Epithelial cell of umbilical artery (primary cell): ENCODE measurements at places on chromosomes 3 and 15. TPM values are rescaled to one million over a fixed set of nuclear protein-coding genes. Genes with fewer than 3 reads are reported as not detected.

Gene GHSR
- total RNA-seq, result not detected in 2 replicates

Gene CBLB
- total RNA-seq, result 9.7 and 19.8 TPM in 2 replicates

Gene SLC12A1
- total RNA-seq, result not detected in 2 replicates

Gene MGA
- 23.7 and 66.3 TPM in 2 replicates for total RNA-seq

Gene CYP11A1
- total RNA-seq, result not detected in 2 replicates

Gene TBC1D23
- 43.5 and 76.6 TPM in 2 replicates for total RNA-seq

Gene LRRIQ4
- total RNA-seq, result not detected in 2 replicates

Gene EBLN2
- total RNA-seq, result 2.9 and 10.0 TPM in 2 replicates

Gene GOLGA8H
- 0.97 and 2.3 TPM in 2 replicates for total RNA-seq

Gene LSG1
- 60.4 and 73.4 TPM in 2 replicates for total RNA-seq

Gene CPNE9
- not detected in 2 replicates for total RNA-seq

Gene ERC2
- total RNA-seq, result 1.9 and 3.0 TPM in 2 replicates

Gene TPRG1
- total RNA-seq, result under 0.01 and 0.91 TPM in 2 replicates

Gene AP4E1
- 9.4 and 11.1 TPM in 2 replicates for total RNA-seq

Gene PLOD2
- 428 and 480 TPM in 2 replicates for total RNA-seq

Gene ARPP21
- total RNA-seq, result under 0.01 TPM in 1 of 2 replicates, not detected in the other

Gene SLC9A9
- 1.3 and 2.3 TPM in 2 replicates for total RNA-seq

Gene CHRNA3
- not detected in 2 replicates for total RNA-seq

Gene SEMA3G
- 39.5 and 61.1 TPM in 2 replicates for total RNA-seq

Gene GCNT3
- not detected in 2 replicates for total RNA-seq

Gene KCNH8
- under 0.01 TPM in 1 of 2 replicates, not detected in the other for total RNA-seq

Gene ATRIP
- total RNA-seq, result 6.2 and 10.6 TPM in 2 replicates

Gene CRABP1
- total RNA-seq, result not detected in 2 replicates

Gene WDR72
- not detected in 2 replicates for total RNA-seq

Gene VEPH1
- 259 and 323 TPM in 2 replicates for total RNA-seq

Gene RBMS3
- total RNA-seq, result 33.1 and 36.1 TPM in 2 replicates

Gene NCBP2
- 90.6 and 93.5 TPM in 2 replicates for total RNA-seq

Gene C3orf20
- not detected in 2 replicates for total RNA-seq

Gene HDC
- total RNA-seq, result not detected in 2 replicates

Gene TAGLN3
- total RNA-seq, result not detected in 2 replicates

Gene CKMT1A
- not detected in 2 replicates for total RNA-seq

Gene MYRIP
- total RNA-seq, result 1.3 and 2.9 TPM in 2 replicates

Gene THBS1
- 6,476 and 6,779 TPM in 2 replicates for total RNA-seq

Gene HRG
- not detected in 2 replicates for total RNA-seq

Gene CHRNB4
- total RNA-seq, result not detected in 2 replicates

Gene RAP2B
- total RNA-seq, result 34.4 and 35.3 TPM in 2 replicates

Gene SLC2A2
- not detected in 2 replicates for total RNA-seq

Gene CNTN4
- under 0.01 TPM in 1 of 2 replicates, not detected in the other for total RNA-seq

Gene CASR
- not detected in 2 replicates for total RNA-seq

Gene KLHL25
- 3.5 and 3.9 TPM in 2 replicates for total RNA-seq

Gene PARP9
- 12.7 and 115 TPM in 2 replicates for total RNA-seq

Gene KCNAB1
- 0.32 and 2.0 TPM in 2 replicates for total RNA-seq

Gene DGKG
- not detected in 2 replicates for total RNA-seq

Gene STRIT1
- not detected in 2 replicates for total RNA-seq

Gene MYD88
- 17.2 and 19.8 TPM in 2 replicates for total RNA-seq

Gene GABRR3
- not detected in 2 replicates for total RNA-seq

Gene FSIP1
- 0.97 and 1.2 TPM in 2 replicates for total RNA-seq

Gene MORC1
- total RNA-seq, result not detected in 2 replicates

Gene TMC3
- total RNA-seq, result not detected in 2 replicates

Gene GXYLT2
- total RNA-seq, result 0.65 and 3.0 TPM in 2 replicates

Gene BAHD1
- total RNA-seq, result 5.6 and 5.8 TPM in 2 replicates

Gene PAQR5
- under 0.01 and 0.15 TPM in 2 replicates for total RNA-seq

Gene CCDC54
- not detected in 2 replicates for total RNA-seq

Gene ITGA11
- under 0.01 and 0.76 TPM in 2 replicates for total RNA-seq

Gene CHDH
- under 0.01 TPM in 1 of 2 replicates, not detected in the other for total RNA-seq

Gene MKRN3
- total RNA-seq, result not detected in 2 replicates

Gene VPS39
- 25.3 and 41.3 TPM in 2 replicates for total RNA-seq

Gene OR5K2
- not detected in 2 replicates for total RNA-seq
